Breast epithelium (tissue), 4 donors: ENCODE measurements at places on chromosomes 12 and 14. TPM values are rescaled to one million over a fixed set of nuclear protein-coding genes. Genes with fewer than 3 reads are reported as not detected.

The PPP1R1A gene
- total RNA-seq = 21.6 TPM

The B4GALNT1 gene
- 1.2 TPM for total RNA-seq

DNA sequence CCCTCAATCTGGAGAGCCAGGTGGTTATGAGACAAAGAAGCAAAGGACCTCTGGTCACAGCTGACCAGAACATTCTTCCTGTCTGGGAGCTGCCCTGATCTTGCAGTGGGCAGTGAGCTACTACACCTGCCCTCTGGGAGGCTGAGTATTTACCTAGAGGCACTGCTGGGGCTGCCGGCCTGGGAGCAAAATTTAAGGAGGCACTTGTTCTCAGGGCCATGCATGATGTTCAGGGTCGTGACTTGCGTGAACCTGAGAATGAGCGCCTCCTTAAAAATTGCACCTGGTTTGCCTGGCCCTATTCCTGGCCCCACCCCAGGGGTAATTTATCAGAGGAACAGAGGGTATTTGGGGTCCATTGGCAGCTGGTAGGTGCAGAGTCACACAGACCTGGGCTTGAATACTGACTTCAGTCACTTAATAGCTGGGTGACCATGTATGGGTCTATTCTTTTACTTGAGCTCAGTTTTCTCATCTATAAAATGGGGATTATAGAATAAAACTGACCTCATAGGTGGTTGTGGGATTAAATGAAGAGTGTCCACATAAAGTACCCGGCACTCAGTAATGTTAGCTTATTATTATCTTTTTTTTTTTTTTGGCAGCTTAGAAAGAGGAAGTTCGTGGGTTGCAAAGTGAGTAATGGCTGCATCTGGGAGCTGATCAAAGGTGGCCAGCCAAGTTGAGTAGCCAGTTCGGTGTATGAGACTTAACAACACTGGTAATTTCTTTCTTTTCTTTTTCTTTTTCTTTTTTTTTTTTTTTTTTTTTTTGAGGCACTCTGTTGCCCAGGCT lies 107.4 kb upstream of the MED13L start:
- H3K4me3 ChIP-seq = no peak overlapping the region
- no peaks in the 10 kb centered on the region for H3K36me3 ChIP-seq
- no peak for DNase-seq
- no peak overlapping the region for H3K27ac ChIP-seq

GRCh38 chr14:22802860-22803686 lies 12.2 kb downstream of the SLC7A7 start:
- no peak overlapping the region for H3K4me3 ChIP-seq
- DNase-seq = no peak
- no peak overlapping the region for H3K27ac ChIP-seq
- H3K36me3 ChIP-seq = no peaks in the 10 kb centered on the region
- H3K27me3 ChIP-seq = no peaks in the 10 kb centered on the region
- no peaks in the 10 kb centered on the region for H3K4me1 ChIP-seq

GRCh38 chr12:114500775-114501473 lies 95.0 kb upstream of the TBX5 start:
- no peaks in the 10 kb centered on the region for H3K27me3 ChIP-seq
- H3K36me3 ChIP-seq = no peaks in the 10 kb centered on the region
- no peak for DNase-seq
- H3K27ac ChIP-seq = no peak overlapping the region
- H3K4me1 ChIP-seq = no peaks in the 10 kb centered on the region
- H3K4me3 ChIP-seq = no peak overlapping the region

DNA sequence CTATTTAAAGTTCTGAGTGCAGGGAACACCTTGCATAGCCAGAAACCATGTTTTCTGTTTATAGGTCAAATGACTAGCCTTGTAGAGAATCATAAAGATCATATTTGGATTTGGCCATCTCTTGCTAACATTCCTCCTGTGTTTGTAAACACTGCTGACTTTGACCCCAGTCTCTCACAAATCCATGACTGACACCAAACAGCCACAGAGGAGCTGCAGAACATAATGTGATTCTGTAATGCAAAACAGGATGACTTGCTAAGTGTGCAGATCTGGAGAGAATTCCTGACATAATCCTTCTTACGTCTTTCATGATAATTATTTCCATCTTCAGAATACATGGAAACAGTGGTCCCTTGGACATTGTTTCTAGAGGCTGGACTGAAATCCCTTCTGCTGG lies 211.8 kb downstream of the BMP4 start:
- H3K4me3 ChIP-seq = no peak overlapping the region
- no peaks in the 10 kb centered on the region for H3K36me3 ChIP-seq
- DNase-seq = no peak
- H3K4me1 ChIP-seq = no peaks in the 10 kb centered on the region
- no peaks in the 10 kb centered on the region for H3K27me3 ChIP-seq
